Renal cortical epithelial cell (primary cell): ENCODE measurements at places on chromosomes 1 and 21.

DNA sequence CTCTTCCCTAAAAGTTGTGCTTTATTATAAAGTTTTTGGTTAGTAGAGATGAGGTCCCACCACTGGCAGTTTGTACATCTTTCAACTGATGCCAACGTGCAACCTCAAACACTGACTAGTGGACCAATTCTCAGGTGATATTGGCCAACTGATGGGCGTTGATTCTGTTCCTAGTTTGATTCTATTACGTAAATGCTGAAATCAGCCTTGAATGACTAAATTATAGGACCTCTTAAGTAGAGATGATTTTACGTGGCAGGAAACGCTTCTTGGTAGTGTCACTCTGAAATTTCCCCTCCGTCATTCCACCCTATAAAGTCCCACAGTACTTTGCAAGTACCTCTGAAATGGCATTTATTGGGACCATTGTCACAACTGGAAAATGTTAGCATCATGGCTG lies 8.8 kb upstream of the FNDC7 start:
- no peak for DNase-seq

DNA sequence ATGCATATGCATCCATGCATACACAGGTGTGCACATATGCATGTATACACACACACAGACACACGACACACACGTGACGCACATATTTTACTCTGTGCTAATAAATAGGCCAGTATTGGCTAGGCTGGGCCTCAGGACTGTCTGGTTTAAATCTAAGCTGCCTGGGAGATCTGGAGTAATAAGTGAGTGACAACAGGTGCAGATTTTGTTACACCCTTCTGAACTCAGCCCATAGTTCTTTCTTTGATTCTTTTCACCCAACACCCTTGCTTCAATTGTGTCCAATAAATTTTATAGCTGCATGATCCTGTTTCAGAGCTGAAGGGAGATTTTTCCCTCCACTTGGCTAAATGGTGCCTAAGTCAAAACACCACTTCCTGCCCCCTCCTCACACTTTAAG lies 132.8 kb downstream of the FGGY start:
- DNase-seq: no peak

GRCh38 chr21:34198231-34199120 lies 125.1 kb downstream of the MRPS6 start:
- DNase-seq: no peak

GRCh38 chr21:43854773-43855633 lies 10.0 kb upstream of the AGPAT3 start:
- DNase-seq: no peak

DNA sequence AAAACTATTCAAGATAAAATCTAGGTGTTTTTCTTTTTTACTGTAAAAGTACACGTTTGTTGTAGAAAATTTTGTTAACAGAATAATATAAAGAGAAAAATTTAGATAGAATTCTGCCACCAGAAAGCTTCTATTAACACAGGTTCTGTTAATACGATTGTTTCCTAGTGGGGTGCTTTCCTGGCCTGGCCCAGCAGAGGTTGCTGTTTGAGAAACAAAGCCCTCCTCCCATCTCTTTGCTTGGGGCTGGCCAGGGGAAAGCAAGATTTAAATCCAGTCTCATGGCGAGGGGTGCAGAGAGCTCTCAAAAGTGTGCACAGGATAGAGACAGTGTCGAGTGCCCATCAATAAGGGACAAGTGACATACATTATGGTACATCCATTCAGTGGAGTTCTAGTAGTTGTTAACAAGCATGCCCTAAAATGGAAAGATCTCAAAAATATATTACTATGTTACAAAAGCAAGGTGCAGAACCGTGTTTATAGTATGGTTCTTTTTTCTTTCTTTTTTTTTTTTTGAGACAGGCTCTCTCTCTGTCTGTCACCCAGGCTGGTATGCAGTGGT lies 14.6 kb upstream of the ACBD3 start:
- DNase-seq: no peak
